ENCODE measurements at places on chromosomes 12 and 14.

- no peak for DNase-seq
These were observed 239.2 kb upstream of the CPNE8 start for GRCh38 chr12:39144613-39145061.

DNA sequence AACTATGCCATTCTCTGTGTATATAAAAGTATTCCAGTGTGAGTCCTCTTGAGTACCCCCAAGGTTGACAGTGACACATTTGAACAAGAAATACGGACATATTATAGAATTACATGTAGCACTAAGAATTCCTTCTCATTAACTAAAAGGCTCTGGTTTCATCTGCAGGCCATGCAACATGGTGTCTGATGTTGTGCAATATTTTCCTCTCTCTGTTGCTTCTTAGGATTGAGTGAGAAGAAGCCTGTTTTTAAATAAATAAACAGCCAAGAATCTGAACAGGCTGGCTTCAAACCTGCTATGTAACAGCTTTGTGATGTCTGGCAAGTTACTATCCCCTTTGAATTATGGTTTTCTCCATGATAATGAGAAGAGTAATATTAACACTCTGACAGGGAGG lies 22.2 kb upstream of the CCER1 start:
- DNase-seq: no peak

DNA sequence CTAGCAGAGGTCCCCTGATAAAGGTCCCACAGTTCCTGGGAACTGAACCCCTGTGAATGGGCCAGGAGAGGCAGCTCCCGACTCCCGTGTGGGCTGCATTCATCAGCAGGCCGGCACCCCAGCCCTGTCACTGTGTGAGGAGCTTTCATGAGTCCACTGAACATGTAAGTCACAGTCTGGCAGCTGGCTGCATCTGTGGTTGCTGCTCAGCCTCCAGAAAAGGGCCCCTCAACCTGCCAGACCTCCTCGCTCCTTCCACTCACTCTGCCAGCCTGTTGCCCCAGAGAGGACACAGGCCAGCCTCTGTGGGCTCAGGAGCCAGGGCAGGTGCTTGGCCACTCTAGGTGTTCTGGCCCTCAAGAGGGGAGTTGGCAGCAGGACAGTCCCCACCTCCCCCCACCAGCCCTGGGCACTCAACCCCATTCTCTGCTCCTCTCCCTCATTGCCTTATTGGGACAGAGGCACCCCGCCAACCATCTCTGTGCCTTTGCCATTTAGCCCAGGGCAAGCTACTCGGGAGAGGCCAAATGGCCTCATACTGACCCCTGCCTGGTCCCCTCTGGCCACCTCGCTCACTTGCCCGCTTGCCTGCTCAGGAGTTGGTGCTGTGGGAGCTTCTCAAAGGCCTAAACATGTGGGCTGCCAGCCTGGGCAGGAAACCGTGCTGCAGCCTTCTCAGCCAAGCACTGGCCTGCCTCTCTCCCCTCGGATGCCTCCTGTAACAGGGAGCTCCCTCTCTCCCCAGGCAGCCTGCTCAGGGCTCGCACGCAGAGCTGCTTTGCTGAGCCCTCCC lies 1.9 kb downstream of the RTL1 start:
- no peak for DNase-seq

- no peak for DNase-seq
These were observed 78.1 kb upstream of the NOS1 start for GRCh38 chr12:117439531-117440001.

GRCh38 chr12:6416596-6416995 lies 28.2 kb upstream of the CD27 start:
- DNase-seq: no peak

DNA sequence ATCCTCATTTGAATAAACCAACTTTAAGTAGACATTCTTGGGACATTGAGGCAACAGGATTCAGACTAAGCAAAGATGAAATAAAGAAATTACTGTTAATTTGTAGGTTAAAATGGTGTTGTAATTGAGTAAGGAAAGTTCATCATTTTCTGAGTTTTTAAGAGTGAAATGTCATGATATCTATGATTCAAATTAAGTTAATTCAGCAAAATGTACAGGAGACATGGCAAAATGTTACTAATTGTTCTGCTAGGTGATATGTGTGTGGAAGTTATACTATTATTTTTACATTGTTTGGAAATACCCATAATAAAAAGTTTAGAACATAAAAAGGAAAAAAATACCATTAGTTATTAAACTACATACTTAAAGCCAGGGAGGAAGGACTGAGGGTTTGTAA lies 55.0 kb upstream of the EGLN3 start:
- no peak for DNase-seq

DNA sequence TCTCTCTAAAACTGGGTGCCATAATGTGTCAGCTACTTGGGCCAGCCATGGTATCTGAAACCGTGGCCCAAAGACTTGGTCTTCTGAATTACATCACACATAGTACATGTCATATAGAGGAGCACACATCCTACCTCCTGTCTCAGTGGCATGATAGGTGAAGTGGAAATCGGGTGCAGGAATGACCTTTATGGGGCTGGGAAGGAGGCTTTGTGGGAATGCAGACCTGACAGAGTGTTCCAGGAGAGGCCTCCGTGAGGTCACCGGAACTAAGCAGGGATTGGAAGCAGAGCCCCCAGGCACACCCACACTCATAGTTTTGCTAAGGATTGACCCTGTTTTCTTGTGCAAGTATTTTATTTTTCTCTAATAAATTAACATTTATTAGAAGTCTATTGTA lies 82.6 kb downstream of the NTF3 start:
- DNase-seq: no peak

- DNase-seq: no peak
These were observed 150.3 kb upstream of the AVPR1A start for GRCh38 chr12:63301311-63301710.

DNA sequence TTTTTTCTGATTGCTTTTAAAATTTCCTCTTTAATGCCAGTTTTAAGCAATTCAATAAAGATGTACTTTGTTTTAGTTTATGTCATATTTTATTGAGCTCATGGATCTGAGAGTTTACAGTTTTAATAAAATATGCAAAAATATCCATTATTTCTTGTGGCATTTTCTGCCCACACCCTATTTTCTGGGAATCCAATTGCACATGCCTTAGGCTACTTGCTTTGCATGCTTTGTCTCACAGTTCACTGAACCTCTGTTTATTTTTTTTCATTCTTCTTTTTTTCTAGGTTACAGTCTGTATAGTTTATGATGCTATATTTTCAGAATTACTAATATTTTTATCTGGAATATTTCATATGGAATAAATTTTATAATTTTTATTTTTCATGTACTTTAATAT lies 1258.0 kb downstream of the FSCB start:
- DNase-seq: no peak

DNA sequence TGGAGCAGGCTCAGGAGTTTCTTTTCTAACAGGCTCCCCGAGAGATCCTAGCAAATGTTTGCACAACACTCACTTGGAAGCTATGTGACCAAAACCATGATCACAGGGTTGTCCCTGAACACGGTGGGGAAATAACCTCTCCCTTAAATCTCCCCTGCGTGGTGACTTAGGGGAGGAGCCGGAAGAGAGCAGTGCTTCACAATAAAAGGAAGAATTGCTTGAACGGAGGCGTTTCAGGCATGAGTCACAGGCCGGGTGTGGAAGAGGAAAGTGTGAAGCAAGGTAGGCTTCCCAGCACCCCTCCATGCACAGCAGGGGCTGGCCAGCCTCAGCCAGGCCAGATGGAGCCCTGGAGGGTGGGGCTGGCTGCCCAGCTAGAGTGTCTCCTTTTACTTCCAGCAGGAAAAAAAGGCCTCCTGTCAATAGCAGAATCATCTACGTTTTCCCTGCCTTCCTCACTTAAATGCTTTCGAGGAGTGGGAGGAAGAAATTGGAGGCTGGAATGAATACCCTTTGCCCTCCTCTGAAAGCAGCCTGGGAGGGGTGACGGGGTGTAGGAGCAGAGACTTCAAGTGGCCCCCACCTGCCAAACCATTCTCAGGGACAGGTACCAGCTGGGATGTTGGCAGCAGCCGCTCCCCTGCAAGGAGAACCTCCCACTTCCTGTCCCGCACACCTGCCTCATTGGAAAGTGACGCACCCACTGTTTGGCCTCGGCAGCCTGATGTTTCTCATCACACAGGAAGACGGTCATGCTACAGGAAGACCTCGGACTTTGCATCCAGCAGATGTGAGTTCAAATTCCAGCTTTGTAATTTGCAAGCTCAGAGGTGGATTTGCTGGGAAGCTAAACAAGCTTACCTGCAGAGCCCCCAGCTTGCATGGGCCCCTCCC lies 30.1 kb upstream of the PPP2R5C start:
- DNase-seq: peak; percentile 71

Data from NCI-H2107 (cell line).